ENCODE measurements at places on chromosomes 7 and 10.

- no peak for DNase-seq
Measured at GRCh38 chr7:83441-83840, 108.9 kb upstream of the FAM20C start.

DNA sequence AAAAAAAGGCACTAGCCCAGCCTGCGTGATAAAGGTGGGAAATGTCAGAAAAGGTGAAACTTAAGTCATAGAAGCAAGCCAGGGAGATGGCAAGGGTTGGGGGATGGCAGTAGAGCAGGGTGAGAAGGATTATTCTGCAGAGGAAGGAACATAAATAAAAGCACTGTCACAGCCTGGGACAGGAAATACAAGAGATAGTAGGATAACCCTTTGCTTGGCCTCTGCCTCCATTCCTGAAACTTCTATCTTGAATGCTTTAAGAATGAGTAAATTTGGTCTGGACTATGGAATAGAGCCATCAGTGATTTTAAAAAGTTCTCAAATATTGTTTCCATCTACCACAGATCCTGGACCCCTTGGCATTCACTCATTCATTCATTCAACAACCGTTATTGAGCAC is 50.0 kb downstream of the ABCC2 start:
- no peak for DNase-seq

DNA sequence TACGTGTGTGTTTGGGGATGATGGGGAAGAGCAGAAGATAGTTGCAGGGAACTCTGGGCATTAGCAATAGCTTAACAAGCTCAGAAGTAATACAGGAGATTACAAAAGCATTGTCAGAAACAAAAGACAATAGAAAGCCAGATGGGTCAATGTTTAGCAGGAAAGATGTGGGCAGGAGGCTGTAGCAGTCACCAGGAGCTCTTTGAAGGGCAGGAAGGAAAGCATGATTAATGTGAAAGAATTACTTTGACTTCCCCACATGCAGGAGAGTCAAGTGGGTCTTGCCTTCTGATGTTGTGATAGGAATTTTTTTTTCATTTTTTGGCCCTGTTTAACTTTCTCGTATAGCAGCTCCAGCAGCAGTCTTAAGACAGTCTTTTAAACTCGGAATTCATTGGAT is 6.0 kb upstream of the SMNDC1 start:
- DNase-seq: no peak

- DNase-seq: no peak
Measured at GRCh38 chr7:102040569-102040968, 223.1 kb downstream of the CUX1 start.

- no peak for DNase-seq
Measured at GRCh38 chr7:150434240-150434639, 16.2 kb upstream of the GIMAP8 start.

GRCh38 chr7:156576216-156577058 is 64.1 kb upstream of the RNF32 start:
- DNase-seq: no peak

DNA sequence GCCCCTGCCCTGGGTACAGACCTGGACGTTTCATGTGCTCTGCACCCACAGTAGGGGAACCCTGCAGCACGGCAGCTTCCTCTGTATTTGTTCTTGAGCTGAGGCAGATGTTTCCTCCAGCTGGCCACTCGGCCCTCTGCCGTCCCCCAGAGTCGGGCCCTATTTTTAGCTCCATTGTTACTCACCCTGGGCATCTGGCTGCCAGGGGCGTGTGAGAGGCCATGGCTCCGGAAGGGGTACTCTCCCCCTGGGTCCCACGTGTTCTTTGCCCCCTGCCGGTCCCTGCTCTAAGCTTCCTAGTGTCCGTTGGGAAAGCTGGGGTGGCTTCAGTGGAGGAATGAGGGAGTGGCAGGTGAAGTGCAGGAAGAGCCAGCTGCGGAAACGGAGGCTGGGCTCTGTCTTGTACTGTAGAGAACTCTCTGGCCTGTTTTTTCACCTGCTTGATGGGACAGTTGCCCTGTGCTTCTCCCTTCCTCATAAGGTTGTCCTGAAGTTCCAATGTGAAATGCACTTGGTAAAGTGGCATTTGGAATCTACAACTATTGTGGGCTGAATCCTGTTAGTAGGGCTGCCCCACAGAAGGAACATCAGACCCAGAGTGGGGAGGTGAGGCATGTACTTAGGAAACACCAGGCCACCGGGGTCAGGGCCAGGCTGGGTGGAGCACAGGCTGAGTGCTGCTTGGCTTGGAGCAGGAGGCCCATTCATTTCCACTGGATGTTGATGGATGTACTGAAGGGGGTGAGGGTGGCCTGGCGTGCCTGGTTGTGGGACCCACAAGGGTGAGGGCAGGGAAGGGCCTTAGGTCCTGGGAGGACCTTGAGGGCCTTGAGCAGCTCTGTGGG is 30.6 kb downstream of the PALD1 start:
- DNase-seq: no peak

GRCh38 chr10:3647074-3647473 is 137.9 kb downstream of the KLF6 start:
- no peak for DNase-seq

DNA sequence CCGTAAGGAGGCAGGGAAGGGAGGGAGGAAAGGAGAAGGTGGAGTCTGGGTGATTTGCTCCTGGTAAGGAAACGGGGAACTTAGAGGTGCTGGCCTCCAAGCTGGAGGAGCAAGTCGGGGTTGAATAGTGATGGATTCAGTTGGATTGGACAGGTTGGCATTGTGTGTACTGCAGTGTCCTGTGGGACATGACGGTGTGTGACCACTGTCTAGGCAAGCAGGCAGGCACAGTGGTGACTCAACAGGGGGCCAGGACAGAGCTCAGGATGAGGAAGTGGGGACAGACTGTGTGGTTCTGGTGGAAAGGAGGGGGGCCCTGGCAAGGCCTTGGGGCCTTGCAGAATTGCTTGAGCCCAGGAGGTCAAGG is 48.8 kb downstream of the COL26A1 start:
- DNase-seq: no peak

DNA sequence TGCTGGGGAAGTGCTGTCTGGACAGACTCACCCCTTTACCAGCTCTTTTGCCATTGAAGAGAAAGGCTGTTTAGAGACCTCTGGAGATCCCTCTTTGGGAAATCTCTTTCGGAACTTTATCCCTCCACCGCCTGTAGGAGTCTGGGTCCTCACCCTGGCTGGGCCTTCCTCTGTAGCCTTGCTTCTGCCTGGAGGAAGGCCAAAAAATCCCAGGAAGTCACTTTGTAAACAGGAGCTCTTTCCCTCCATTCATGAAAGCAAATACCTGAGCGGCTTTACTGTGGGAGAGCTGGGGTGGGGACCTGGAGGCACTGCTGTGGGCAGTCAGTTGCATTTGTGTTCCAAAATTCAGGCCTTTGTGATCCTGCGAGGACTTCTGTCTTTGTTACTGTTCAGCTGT is 126.2 kb downstream of the KLF6 start:
- DNase-seq: no peak

GRCh38 chr10:116961406-116962251 is 43.4 kb downstream of the SHTN1 start:
- DNase-seq: no peak

DNA sequence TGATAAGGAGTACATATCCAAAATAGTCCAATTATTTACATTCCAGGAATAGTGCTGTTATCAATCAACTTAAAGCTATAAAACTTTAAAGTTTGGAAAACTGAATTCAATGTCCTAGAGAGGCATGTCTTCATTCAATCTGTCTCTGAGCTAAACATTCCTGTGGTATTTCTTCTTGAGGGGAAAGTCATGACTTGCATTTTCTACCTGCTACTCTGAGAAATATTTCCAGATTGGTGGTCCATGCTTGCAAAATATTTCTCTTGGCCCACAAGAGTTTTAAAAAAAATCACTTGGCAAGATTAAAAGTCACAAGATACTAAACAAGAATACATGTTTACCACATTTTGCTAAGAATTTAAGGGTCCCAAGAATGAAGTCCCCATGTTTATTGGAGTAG is 63.6 kb upstream of the HGF start:
- DNase-seq: no peak

GRCh38 chr7:117435475-117436043 is 8.3 kb upstream of the ASZ1 start:
- no peak for DNase-seq

DNA sequence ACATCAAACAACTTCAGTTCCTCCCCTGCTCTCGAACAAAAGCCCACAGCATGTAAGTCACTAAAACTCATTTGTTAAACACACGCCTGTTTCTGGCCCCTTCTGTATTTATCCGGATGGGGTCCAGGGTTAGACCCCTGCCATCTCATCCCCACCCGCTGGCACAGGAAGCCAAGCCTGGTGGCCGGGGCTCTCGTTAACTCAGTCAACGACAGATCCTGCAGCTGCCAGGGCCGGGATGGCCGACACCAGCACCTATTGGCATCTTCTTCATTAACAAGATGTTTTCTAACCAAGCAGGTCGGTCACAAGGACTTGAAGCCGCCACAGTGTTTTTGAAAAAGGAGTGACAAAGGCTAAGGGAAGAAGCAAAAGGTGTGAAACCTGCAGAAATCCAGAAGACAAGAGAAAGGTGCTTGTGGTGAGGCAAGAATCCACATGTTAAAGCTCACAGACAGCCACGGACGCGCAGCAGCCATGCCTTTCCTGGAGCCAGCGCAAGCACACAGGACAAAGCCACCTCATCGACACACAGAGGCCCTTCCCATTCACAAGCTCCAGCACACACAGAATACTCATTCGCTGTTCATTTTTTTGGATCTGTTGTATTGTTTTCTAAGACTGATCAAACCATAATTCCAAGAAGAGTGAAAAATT is 202.7 kb downstream of the DIP2C start:
- no peak for DNase-seq

GRCh38 chr10:28952523-28952922 is 275.2 kb downstream of the BAMBI start:
- no peak for DNase-seq

DNA sequence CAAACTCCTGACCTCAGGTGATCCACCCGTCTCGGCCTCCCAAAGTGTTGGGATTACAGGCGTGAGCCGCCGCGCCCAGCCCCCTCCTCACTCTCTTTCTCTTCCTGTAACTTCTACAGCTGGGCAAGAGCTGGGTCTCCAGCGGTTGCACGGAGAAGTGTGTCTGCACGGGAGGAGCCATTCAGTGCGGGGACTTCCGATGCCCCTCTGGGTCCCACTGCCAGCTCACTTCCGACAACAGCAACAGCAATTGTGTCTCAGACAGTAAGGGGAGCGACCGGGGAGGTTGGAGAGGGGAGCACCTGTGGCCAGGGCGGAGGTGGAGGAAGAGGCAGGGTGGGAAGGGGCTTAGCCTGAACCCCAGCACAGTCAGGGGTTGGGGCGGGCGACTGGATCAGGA is 41.4 kb downstream of the EPHB4 start:
- DNase-seq: no peak

DNA sequence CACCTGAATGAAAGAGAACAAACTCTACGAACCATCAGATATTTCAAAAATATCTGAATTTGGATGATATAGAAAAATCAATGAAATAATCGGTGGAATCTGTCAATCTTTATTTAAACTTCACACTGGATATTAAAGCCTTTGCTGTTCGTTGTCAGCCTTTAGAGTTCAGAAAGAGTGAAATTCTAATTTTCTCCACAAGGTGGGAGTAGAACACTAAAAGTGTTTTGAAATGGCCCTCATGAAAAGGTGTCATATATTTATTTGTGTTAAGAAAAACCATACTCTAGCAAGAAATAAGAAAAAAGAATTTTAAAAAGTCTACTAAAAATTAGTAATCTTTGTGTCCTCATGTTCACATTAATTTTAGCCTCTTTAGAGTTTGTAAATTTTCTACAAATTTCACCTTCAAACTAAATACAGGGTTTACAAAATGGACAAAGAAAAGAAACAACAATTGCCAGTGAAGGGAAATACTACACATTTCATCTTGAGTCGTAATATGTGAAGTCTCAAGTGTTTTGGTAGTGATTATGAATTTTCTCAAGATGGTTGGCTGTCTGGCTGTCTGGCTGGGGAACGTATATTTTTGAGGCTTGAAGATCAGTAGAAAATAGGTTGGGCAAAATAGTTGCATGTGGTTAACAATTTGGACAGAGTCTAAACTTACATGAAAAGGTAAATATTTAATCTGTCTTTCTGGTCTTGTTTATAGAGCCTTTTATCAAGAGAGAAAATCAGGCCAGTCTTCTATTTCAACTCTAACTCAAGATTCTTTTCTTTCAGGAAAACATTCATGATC is 43.7 kb downstream of the DNAJB9 start:
- no peak for DNase-seq

DNA sequence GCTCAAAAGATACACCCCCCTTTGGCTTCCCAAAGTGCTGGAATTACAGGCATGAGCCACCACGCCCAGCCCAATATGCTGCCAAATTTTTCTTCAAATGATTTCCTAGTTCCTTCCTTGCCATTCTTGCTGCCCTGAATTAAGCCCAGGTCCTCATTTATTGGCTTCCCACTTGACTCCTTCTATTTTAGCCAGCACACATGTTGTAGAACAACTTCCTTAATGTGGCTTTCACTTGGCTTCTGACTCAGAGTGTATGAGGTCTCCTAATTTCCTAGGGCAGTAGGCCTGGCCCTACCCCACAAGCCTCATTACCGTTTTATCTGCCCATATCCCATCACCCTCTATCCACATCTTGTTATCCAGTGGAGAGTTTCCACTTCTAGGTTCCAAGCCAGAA is 21.8 kb upstream of the HIPK2 start:
- DNase-seq: no peak

- DNase-seq: no peak
Measured at GRCh38 chr7:70763961-70764691, 367.8 kb upstream of the GALNT17 start.

- DNase-seq: no peak
Measured at GRCh38 chr7:151717918-151718317, 159.0 kb downstream of the PRKAG2 start.

DNA sequence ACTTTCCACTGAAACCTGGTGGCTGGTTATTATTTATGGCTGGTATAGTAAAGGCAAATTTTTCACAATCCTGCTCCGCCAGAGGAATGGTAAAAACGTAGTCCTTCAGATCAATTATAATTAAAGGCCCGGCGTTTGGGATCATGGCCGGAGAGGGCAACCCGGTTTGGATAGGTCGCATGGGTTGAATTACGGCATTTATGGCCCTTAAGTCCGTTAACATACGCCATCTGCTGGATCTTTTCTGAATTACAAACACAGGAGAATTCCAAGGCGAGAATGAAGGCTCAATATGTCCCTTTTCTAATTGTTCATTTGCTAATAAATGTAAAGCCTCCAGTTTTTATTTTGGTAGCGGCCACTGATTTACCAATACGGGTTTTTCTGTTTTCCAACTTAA is 11.3 kb upstream of the TAS2R3 start:
- no peak for DNase-seq

DNA sequence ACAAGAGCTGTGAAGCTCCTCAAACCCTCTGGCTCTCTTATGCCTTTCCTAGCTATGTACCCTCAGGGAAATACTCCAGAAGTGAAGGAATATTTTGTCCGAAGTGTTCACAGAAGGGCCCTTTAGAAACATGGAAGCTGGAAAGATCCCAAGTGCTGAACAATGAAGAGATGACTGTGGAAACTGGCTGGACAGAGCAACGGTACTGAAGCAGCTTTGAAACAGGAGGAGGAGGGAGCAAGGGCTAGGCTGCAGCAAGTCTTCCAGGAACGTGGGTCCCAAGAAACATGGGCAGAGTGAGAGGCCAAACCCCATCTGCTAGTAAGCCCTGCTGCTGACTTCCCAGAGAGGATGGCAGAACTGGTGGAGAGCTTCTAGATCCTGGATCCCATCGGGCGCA is 3.0 kb upstream of the PSAP start:
- no peak for DNase-seq

GRCh38 chr10:122013311-122013780 is 24.4 kb downstream of the TACC2 start:
- no peak for DNase-seq
